NCI-H2081 (cell line): ENCODE measurements at places on chromosomes 3 and 15.

DNA sequence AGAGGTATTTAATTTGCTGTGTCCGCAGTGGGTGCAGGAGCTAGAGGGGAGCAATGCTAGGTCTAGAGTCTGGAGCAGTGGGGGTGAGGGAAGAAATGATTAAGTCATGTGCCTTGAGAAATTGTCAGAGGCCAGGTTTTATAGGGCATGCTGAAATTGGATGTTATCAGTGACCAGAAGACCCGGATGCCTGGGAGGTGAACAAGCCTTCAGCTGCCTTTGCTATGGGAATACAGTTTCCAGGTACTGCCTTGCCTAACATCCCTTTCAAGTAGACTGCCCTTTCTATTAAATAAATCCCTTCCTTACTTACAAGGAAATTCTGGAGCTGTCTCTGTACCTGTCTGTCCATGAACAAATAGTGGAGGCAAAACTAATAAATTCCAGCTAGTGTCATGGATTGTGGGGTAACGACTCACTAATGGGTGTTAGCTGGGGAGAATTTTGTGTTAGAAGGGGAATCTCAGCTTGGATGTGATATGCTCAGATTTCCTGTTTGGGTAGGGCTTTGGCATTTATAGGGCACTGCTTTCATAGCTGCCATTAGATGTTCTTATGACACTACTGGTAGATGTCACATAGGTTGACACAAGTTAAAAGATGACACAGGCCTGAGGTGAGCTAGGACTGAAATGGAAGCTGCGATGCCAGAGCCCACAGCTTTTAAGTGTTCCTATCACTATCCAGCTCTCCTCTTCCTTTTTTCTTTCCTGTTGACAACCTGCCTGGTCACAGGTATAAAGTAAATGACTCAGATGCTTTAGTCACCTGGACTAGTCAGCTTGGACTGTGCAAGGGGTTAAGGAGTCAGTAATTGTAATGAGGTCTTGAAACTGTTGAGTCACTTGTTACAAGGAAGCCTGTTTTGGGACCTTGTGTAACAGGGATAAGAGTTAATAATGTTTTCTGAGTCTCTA, 21.3 kb downstream of the CHD2 start:
- DNase-seq, result no peak

- DNase-seq, result no peak
These were observed 12.4 kb downstream of the PLD1 start for GRCh38 chr3:171797873-171798272.

DNA sequence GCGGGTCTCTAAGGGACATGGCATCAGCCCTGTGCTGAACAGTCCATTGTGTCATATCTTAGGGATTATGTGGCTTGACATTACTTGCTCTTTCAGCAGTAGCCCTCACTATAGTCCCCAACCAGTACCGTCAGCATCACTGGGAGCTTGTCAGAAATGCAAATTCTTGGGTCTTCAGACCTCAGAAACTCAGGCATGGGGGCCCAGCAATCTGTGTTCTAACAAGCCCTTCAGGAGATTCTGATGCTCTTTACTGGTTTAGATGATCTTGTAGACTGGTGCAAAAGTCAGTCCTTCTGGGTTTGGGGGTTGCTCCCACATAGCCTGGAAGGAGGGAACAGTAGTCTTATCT, 39.0 kb upstream of the TRAK1 start:
- DNase-seq, result no peak

DNA sequence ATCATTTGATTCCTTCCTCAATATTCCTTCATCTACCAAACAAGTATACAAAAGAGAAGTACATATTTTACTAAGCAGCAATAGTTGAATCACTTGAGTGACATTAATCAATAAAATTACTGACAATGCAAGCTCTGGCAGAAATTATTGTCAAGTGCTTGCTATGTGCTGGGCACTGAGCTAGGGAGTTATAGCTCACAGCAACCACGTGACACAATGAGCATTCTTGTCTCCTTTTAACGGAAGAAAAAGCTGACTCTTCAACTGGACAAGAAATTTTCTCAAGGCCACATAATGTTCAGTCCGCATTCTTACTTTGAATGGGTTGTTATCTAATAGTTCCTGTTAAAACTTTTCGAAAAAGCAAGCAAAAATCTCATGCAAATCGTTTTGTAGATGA, 500.1 kb downstream of the PYDC2 start:
- DNase-seq, result no peak

GRCh38 chr3:71240034-71240433, 343.5 kb downstream of the FOXP1 start:
- no peak for DNase-seq

GRCh38 chr3:125142420-125142778, 70.1 kb downstream of the SLC12A8 start:
- DNase-seq, result no peak

DNA sequence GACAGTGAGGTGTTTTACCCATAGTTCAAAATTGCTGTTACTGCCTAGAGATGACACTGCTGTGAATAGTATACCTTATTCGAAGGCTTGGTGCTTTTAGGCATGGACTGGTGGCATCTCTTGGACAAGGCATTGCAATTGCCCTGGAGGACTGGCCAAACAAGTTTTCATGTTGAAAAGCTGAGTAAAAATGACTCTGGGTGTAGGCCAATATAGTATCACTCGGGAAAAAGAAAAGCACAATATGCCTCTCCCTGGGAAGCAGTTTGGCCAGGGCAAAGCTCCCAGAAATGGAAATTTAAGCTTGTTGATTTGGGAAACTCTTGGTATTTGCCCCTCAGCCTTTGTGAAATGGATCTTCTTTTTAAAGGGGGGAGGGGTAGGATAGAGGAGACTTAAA, 54.8 kb downstream of the ZNF609 start:
- no peak for DNase-seq

GRCh38 chr3:53192608-53193007, 31.6 kb downstream of the PRKCD start:
- no peak for DNase-seq

GRCh38 chr3:117407317-117407716, 697.7 kb downstream of the TUSC7 start:
- DNase-seq, result peak; percentile 72

GRCh38 chr15:91578511-91578910, 275.0 kb upstream of the SLCO3A1 start:
- no peak for DNase-seq

- DNase-seq, result no peak
These were observed 36.5 kb downstream of the CDV3 start for GRCh38 chr3:133610031-133610430.

DNA sequence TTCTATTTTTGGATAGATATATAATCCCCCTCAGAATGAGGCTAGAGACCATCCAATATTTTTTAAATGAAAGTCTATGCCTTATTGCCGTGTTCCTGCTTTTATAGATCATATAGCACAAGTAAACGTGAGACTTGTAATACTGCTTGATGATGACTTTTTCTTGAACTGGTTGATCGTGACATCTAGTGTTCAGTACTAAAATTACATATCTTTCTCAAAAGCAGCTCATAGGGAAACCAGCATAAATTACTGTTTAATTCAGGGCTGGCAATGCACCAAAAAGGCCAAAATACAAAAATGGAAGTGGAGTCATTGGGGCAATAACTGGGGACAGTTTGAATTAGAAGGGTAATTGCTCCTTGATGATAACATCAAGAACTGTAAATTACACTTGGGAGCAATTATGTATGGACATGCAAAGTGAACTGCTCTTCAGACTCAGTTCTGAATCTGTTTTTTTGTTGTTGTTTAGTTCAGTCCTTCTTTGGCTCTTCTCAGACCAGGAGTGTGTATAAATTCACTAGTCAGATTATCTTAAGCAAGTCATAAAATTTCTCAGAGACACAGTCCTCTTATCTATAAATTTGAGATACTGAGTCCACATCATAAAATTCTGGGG, 325.3 kb downstream of the THSD4 start:
- peak; percentile 35 for DNase-seq

GRCh38 chr3:16467393-16467792, 46.1 kb downstream of the RFTN1 start:
- no peak for DNase-seq

DNA sequence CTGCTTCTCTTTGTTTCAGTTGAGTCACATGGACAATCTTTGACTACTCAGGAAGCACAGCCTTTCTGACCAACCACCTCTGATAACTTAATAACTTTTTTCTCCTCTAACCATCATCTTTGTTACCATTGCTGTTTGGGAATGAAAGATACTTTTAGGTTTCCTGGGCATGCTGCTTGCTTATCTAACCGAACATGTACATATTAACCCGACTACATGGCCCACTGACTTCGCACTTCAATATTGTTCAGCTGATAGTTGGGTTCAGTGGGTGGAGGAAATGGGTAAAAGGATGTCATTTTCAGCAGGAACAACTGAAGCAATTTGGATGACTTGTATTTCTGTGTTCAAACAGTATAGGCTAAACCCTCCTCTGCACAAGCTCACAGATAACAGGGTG, 214.3 kb downstream of the SQOR start:
- DNase-seq, result no peak

DNA sequence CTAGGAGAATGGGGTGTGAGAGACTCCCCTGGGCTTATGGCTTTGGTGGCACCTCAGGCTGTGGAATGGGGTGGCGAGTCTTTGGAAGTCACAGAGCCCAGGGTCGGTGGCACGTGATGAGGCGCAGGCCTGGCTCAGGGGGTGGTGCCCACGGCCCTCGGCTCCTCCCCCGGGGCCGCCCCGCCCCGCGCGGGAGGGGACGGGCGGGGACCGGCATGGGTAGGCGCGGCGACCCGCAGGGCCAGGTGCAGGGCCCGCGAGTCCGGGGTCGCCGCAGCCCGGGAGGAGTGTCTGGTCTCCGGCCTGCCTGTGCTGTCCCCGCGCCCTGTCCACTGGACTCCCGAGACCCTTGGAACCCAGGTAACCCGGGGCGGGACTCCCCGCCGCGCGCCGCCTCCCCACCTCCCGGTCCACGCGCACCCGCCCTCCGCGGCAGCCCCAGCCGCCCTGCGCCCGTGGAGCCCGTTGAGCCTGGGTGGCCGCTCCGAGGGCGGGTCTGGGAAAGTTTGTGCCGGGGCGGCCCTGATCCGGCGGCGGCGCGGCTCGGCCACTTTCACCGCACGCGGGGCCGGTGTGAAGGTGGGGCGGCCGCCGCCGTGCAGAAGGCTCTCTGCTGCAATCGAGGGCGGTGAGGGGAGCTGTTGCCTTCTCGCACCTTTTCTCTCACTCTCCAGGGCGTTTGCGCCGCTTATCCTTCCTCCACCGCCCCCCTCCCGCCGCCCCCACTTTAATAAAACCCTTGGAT, at the start of gene PAQR5:
Gene PAQR5 (plus strand): TSS at position 216 of the 745 bp plus-strand sequence. CDS start 61,169 bp downstream, outside the sequence.
- peak; percentile 31 for DNase-seq

DNA sequence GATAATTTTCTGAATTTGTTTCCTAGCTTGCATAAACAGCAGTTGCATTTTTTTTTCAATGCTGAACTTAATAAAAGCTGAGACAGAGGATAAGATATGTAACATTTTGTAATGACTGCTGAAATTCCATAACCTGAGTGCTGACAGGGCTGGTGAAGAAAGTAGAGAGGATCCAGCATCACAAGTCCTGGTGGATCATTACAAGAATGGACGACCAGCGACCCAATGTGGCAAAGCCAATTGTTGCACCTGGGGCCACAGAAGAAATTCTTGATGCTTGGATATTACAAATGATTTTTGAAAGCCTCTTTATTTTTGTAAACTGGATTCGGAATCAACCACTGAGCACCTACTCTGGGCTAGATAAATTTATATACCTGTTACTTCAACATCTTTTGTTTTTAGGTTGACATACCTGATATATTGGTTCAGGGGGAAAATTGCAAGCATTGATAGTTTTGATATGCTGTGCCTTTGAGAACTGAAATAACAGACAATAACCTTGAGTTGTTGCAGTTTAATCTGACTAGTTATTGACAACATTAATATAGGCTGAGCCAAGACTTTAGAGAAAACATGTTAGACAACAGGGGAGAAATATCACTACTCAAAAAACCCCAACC, 3.9 kb upstream of the ACTL6A start:
- DNase-seq, result peak; percentile 88

DNA sequence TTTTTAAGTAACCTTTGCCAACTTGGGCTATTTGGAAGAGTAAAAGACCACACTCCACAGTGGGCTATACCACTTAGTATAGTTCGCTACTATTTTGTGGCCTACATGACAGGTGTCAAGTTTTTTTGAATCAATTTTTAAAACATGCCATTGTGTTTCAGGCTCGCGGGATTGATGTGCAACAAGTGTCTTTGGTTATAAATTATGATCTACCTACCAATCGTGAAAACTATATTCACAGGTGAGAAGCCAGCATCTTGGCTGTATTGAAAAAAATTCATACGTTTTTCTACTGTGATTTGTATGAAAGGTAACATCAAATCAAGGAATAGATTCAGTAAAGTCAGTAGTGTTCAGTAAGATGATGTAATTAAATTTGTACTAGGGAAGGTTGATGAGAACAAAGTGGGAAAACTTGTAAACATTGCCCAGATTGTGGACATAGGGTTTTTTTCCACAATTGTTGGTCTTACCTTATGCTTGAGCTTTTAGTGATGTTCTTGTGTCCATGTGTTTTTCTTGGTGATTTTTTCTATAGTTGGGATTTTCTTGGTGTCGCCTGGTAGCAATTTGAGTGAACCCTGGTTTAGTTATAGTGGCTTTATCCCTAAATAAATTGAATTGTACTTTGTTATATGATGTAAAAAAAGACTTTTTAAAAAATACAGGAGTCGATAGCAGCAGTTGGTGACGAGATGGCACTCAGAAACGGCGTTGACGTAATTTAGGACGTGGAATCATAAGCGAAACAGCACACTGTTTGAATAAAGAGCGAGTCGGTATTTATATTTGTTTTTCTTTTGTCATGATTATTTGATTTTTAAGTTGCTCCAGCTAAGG, 4.5 kb downstream of the EIF4A2 start:
- DNase-seq, result no peak

- DNase-seq, result no peak
These were observed 105.0 kb downstream of the EDEM1 start for GRCh38 chr3:5292512-5292911.

- peak; percentile 98 for DNase-seq
These were observed 5.6 kb downstream of the HES1 start for GRCh38 chr3:194141415-194142155.

- no peak for DNase-seq
These were observed 10.9 kb downstream of the TLNRD1 start for GRCh38 chr15:81011593-81011992.

DNA sequence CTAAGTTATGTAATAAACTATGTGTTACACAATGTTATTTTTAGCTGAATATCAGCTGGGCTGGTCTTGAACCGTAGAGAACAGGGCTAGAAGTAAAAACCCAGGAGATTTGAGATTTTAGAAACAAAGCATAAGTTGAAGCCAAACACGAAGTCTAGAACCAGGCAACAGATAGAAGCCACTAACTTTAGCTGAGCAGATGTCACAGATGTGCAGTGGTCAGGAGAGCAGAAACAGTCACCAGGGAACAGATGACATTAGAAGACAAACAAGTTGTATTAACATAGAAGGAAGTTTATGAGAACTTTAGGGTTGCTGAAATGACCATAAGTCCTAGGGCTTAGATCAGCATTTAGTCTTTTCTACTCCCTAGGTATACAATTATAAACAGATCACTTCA, 731.0 kb downstream of the ZNF385D start:
- no peak for DNase-seq
